Stimulated activated CD8-positive, alpha-beta memory T cell treated with anti-CD3 and anti-CD28 coated beads, Interleukin-7, amount 100 ng/mL, for 48 hours (primary cell): ENCODE measurements at places on chromosomes 16 and 17.

DNA sequence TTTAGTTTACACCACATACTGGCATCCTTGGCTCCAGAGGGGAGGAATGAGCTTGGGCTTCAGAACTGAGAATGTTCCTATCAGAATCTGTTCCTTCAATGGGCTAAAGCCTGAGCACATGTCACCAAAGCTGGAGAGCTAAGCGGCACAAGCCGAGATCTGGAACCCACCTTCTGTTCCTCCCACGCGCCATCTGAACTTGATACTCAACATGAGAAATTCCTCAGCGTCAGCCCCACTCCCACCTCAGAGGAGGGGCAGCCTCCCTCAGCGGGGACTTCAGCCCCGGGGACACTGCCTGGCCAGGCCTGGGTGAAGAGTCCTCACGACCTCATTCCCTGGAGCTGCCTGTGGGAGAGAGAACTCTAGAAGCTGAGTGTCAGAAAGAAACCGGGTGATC, 22.8 kb upstream of the SLC47A1 start:
- DNase-seq, result no peak

DNA sequence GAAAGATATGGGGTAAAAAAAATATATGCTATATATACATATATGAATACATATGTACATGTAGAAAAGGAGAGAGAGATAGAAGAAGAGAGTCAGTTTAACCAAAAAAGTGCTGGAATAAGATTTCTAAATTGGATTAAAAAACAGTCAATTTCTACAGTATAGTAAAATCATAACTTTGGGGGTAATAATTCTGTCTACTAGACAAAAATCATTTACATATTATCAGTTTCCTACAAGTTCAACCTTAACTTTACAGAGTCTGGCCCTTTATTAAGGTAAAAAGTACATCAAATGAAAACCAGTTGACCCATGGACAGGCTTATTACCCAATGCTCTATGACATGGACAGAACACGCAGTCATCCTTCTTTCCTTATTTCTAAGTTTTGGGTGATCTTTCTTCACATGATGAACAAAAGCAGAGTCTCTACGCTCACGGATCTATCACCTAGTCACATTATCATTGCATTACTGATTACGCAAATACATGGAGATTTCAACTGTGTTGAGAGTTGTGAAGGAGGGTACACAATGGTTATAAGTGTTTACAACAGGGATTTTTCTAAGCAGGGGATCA, 63.9 kb upstream of the SMIM36 start:
- no peak for DNase-seq

GRCh38 chr17:79715098-79715942, 15.4 kb upstream of the ENPP7 start:
- no peak for DNase-seq

DNA sequence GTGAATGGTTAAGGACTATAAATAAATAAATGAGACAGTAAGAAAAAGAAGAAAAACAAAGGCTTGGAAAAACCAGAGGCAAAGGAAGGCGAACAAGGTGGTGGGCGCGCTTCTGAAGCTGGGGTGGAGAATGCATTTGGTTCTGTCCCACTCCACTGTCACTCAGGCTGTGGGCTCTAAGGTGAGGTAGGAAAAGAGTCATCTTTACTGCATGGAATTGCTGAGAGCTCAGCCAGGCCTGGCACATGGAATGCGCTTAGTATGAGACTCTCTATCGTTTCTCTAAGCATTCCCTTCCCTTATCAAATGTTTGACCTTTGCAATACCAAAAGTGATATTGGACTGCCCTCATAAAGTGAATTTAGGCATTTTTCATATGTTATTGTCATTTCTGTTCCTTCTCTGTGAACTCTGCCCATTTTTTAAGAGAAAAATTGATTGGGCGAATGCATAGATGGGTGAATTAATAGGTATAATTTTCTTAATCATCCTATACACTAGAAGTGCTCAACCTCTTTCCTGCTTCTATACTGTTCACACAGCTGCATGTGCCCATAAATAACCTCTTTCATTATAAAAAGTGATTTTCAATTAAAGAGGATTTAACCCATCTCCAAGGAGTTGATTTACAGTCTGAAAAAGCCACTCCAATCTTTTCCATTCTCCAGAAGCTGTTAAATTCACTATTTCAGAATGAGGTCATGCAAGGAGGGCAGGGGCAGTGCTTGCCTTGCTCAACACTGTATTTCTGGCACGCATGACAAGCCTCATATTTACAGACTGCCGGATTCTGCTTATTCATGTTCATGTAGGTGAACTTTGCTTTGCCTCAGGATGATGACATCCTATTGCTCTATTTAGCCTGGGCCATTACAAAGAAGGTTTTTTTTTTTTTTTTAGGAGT, 87.7 kb downstream of the MYH10 start:
- no peak for DNase-seq

GRCh38 chr16:12296991-12297390, 320.5 kb downstream of the SNX29 start:
- no peak for DNase-seq

DNA sequence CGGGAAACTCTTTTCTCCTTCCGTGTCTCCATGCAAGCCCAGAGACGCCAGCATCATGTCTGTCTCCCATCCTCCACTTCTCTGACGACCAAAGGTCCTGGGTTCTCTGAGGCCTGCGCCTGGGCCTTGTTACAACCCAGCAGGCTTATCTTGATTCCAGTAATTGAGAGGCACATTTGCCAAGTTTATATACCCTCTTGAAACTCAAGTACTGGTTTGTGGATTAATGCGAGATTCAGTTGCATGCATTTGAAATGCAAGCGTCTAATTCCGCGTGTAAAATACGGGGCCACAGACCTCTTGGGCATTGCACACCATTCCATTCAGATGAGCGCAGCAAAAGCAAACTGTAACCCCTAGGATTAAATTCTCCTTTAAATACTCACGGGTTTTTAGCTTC, 28.7 kb upstream of the CRISPLD2 start:
- DNase-seq, result no peak
